ENCODE measurements at places on chromosomes 5 and 9. TPM values are rescaled to one million over a fixed set of nuclear protein-coding genes. Genes with fewer than 3 reads are reported as not detected.

The NEUROG1 gene
- total RNA-seq, result not detected

The TRIM7 gene
- total RNA-seq, result 10.5 TPM

The PCDHGA10 gene
- total RNA-seq, result 7.5 TPM

The SPATA31A3 gene
- total RNA-seq, result not detected

The TMC1 gene
- total RNA-seq, result 0.93 TPM

The UBE2QL1 gene
- total RNA-seq, result 0.06 TPM

The FAM221B gene
- total RNA-seq, result not detected

The FOCAD gene
- total RNA-seq, result 91.8 TPM

The POU5F2 gene
- total RNA-seq, result 0.53 TPM

The ZCCHC10 gene
- 12.0 TPM for total RNA-seq

The CYSTM1 gene
- 36.6 TPM for total RNA-seq

The TEX48 gene
- not detected for total RNA-seq

The PDLIM4 gene
- 12.3 TPM for total RNA-seq

The CD14 gene
- total RNA-seq, result 1.6 TPM

The KIF12 gene
- not detected for total RNA-seq

The SPATA31A6 gene
- total RNA-seq, result not detected

The LHX3 gene
- total RNA-seq, result not detected

The LIX1 gene
- total RNA-seq, result not detected

The HACD4 gene
- 1.7 TPM for total RNA-seq

The DMAC1 gene
- 8.6 TPM for total RNA-seq

The LURAP1L gene
- 12.2 TPM for total RNA-seq

The ANKRD20A1 gene
- 0.12 TPM for total RNA-seq

The CARTPT gene
- total RNA-seq, result not detected

The AIF1L gene
- 0.92 TPM for total RNA-seq

The SPATA6L gene
- 0.79 TPM for total RNA-seq

The SOHLH1 gene
- total RNA-seq, result not detected

The PGM5 gene
- total RNA-seq, result 66.7 TPM

The TRIO gene
- 99.9 TPM for total RNA-seq

The SMIM33 gene
- total RNA-seq, result not detected

The OTULINL gene
- total RNA-seq, result not detected

The NMUR2 gene
- not detected for total RNA-seq

The ANKRD18B gene
- under 0.01 TPM for total RNA-seq

The FABP6 gene
- total RNA-seq, result not detected

The SLC46A2 gene
- total RNA-seq, result not detected

The LRRC19 gene
- total RNA-seq, result not detected

The PNPLA7 gene
- 1.3 TPM for total RNA-seq

The LCN2 gene
- not detected for total RNA-seq

The TLE4 gene
- total RNA-seq, result 7.4 TPM

The DENND1A gene
- 15.2 TPM for total RNA-seq

The PCDHB8 gene
- total RNA-seq, result 0.62 TPM

The FIBCD1 gene
- total RNA-seq, result 0.26 TPM

The TRPM3 gene
- 10.9 TPM for total RNA-seq

Data from aortic smooth muscle cell (primary cell).